A375 (cell line): ENCODE measurements at places on chromosomes 11 and 22. TPM values are rescaled to one million over a fixed set of nuclear protein-coding genes. Genes with fewer than 3 reads are reported as not detected.

Gene SAA4
- total RNA-seq = not detected in 2 replicates

Gene HPX
- total RNA-seq = 0.45 and 0.53 TPM in 2 replicates

Gene CST6
- 0.19 and 0.91 TPM in 2 replicates for total RNA-seq

Gene MUC5B
- 7.2 and 8.6 TPM in 2 replicates for total RNA-seq

Gene IGHMBP2
- total RNA-seq = 15.4 and 16.1 TPM in 2 replicates

Gene OR8D4
- not detected in 2 replicates for total RNA-seq

Gene FOLH1
- 1.7 and 2.1 TPM in 2 replicates for total RNA-seq

Gene ADM2
- total RNA-seq = 6.3 and 7.4 TPM in 2 replicates
